ENCODE measurements at places on chromosomes 4 and X. TPM values are rescaled to one million over a fixed set of nuclear protein-coding genes. Genes with fewer than 3 reads are reported as not detected.

Gene FHIP1A
- 3.7 TPM for total RNA-seq

Gene PTPN13
- total RNA-seq, result 50.4 TPM

Gene UBL4A
- total RNA-seq, result 35.2 TPM

Gene CXCL11
- total RNA-seq, result not detected

Gene F8A2
- total RNA-seq, result not detected

Gene MSANTD1
- 3.4 TPM for total RNA-seq

Gene KLHL13
- 35.2 TPM for total RNA-seq

Gene GRK4
- total RNA-seq, result 33.4 TPM

Gene USP17L26
- total RNA-seq, result not detected

Gene NAA11
- not detected for total RNA-seq

Gene AWAT2
- not detected for total RNA-seq

Gene FAAH2
- total RNA-seq, result 3.7 TPM

Gene RXFP1
- 18.7 TPM for total RNA-seq

Gene FHL1
- 94.2 TPM for total RNA-seq

Gene BRS3
- 0.49 TPM for total RNA-seq

Gene REPS2
- total RNA-seq, result 14.8 TPM

Gene DMD
- 49.4 TPM for total RNA-seq

Gene ARMCX1
- total RNA-seq, result 67.9 TPM

Gene RAB33A
- 24.1 TPM for total RNA-seq

Gene LDB2
- total RNA-seq, result 128 TPM

Gene OCRL
- 32.5 TPM for total RNA-seq

Gene CHST7
- 6.4 TPM for total RNA-seq

Gene IDUA
- total RNA-seq, result 5.4 TPM

Gene RIPPLY1
- 0.25 TPM for total RNA-seq

Gene NPY5R
- 32.0 TPM for total RNA-seq

Gene HSFX3
- total RNA-seq, result not detected

Gene HTN1
- not detected for total RNA-seq

Gene SULT1B1
- total RNA-seq, result 0.98 TPM

Gene SLC2A9
- 1.7 TPM for total RNA-seq

Gene MAGEC2
- total RNA-seq, result not detected

Data from temporal lobe (tissue), 4 donors.